Lower leg skin (tissue), 4 donors: ENCODE measurements at places on chromosomes 3 and 15. TPM values are rescaled to one million over a fixed set of nuclear protein-coding genes. Genes with fewer than 3 reads are reported as not detected.
A peak's percentile ranks its signal among the peaks of the same experiment; 100 is the strongest.

The GOLGA8O gene
- not detected for total RNA-seq

- no peak for DNase-seq
Measured at GRCh38 chr3:72411843-72412242, 436.4 kb downstream of the SHQ1 start.

The PDIA3 gene
- total RNA-seq: 107 TPM

The IDH3A gene
- total RNA-seq: 77.2 TPM

- DNase-seq: no peak
Measured at GRCh38 chr3:150868282-150868681, 37.0 kb downstream of the MINDY4B start.

DNA sequence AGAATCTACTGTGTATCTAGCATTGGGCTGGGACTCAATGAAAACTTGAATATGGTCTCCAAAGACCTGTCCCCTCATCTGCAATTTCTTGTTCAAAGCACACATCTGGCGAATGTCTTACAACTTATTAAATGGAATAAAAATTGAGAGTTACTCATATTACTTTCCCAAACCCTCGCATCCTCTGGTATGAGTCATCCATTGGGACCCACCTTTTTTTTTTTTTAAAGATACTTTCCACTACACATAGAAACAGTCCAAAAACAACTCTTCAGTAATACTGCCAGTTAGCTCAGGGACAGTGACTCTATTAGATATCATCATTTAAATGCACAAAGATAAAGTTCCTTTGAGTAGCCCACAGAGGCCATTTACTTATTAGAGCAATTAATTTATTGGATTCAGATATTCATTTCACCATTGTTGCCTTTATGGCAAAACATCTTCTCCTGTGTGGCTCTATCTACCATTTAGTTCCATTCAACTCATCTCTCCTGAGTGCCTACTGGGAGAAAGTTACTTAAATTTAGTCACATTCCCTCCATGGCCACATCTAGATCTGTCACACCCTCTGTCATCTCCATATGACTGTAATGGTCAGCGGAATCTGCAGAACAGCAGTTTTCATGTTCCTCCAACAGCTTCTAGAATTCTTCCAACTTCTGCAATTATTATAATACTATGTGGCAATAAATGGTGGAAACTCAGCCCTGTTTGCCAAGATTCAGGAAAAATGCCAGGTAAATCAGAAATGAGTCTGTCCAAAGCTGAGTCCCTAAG is 77.9 kb upstream of the ARHGEF3 start:
- no peak for DNase-seq

The GOLGA8N gene
- total RNA-seq: 6.7 TPM

- no peak for DNase-seq
Measured at GRCh38 chr15:25676070-25676469, 187.1 kb downstream of the ATP10A start.

- no peak for DNase-seq
Measured at GRCh38 chr3:70527026-70527425, 214.6 kb upstream of the MDFIC2 start.

DNA sequence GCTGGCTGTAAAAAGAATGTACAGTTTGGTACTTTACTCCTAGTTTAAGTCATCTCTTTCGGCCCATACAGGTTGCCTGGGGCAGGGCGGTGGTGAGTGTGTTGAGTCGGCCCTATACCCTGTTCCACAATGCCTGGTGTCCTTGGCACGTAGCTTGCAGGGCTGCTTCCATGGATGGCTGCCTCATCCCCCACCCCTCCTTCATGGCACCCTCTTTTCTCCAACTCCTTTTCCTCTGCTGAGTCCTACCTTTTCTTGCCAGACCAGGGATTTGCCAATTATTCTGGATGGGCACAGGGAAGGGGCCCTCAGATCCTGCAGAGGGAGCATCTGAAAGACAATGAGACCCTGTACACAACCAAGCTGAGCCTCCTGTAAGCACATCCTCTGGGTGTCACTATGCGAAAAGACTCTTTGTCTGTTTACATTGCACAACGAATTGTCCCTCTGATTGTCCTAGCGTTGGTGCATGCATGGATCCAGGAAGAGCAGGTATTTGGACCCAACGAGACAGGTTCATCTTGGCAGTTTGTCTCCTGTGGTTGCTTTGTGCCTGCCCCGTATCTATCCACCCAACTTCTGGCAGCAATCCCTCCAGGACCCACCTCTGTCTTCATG is 73.6 kb upstream of the CGNL1 start:
- DNase-seq: no peak

The REC114 gene
- total RNA-seq: not detected

DNA sequence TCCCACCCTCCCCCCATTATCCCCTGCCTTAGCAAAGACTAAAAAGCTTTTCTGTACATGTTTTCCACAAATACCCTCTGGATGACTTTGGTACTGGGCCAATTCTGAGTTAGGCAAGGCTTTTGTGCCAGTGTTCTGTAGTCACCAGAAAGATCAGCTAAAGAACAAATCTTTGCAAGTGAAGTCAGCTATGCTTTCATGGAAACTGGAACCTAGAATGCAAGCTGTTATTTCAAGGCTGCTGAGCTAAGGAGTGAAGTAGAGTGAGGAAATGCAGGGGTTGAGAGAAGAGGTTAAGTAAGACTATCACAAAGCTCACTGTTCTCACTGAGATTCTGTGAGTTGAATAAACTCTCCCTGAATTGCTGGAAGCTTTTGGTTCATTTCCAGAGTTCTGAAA is 107.8 kb upstream of the CNTN3 start:
- DNase-seq: no peak

DNA sequence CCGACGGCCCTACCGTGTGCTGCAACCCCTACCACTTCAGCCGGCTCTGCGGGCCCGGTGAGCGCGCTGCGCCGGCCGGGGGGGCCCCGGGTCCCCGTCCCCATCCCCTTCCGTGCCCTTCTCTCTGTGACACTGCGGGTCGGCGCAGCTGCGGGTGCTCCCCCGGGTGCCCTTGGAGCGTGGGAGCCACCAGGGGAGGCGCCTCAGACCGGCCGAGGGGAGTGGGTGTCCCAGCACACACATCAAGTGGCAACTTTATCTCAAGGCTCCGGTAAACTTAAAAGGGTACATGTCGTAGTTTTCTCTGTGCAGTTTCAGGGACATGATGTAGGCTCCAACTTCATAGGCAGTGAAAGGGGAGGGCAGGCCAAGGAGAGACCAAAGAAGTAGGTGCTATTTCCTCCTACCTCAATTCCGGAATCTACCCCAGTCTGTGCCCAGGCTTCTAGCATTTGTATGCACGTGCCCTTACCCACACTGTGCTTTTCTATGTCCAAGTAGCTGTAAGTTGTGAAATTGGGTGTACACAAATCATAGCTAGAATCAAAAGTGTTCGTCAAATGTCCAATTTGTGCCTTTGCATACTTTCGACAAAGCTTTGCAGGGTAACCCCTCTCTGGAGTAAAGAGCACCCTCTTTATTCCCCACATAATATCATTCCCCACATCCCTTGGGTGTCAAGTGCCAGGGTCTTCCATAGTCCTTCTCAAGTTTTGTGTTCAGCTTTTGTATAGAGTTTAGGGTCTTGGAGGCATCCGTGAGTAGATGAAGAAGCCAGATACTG is 2.2 kb downstream of the SMAD6 start:
- DNase-seq: no peak

The LYZL4 gene
- not detected for total RNA-seq

DNA sequence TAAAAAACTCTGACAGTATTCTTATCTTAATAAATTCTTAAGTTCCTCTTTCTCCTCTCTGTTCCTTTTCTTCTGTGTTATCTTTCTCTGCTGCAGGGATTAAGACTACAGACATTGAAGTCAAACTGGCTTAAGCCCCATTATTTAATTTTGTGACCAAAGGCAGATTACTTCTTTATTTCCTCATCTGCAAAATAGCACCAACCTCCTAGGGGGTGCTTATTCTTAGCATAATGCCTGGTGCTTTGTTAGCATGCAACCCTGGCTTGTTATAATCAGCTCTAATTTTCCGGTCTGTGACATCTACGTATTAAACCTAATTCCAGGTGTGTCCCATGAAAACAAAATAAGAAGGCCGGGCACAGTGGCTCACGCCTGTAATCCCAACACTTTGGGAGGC is 23.8 kb downstream of the SEMA6D start:
- DNase-seq: no peak

- no peak for DNase-seq
Measured at GRCh38 chr15:22959321-22960101, 20.7 kb downstream of the CYFIP1 start.

DNA sequence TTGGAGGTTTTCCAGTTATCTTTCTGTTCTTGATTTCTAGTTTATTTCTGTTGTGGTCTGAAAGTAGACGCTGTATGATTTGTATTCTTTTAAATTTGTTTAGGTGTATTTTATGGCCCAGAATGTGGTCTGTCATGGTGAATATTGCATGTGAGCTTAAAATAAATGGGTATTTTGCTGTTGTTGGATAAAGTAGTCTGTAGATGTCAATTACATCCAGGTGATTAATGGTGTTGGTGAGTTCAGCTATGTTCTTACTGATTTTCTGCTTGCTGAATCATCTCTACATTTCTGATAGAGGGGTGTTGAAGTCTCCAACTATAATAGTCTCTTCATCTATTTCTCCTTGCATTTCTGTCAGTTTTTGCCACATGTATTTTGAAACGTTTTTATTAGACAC is 383.3 kb upstream of the SGO1 start:
- no peak for DNase-seq

DNA sequence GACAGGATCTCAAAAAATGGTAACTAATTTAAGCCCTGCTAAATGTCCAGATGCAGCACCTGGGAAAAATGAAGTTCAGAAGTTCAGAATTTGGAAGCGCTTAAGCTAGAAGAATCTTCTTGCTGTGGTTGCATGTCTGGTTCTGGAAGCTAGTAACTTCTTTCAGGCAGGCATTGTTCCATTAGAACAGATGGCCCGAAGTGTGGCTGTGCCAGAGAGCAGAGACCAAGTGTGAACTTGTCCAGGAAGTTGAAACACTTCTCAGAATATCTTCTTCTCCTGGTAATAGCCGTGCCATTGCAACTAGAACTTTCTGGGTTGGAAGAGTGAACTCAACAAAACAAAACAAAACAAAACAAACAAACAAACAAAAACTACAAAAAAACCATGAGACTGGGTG is 80.0 kb downstream of the MITF start:
- peak; percentile 37 for DNase-seq

DNA sequence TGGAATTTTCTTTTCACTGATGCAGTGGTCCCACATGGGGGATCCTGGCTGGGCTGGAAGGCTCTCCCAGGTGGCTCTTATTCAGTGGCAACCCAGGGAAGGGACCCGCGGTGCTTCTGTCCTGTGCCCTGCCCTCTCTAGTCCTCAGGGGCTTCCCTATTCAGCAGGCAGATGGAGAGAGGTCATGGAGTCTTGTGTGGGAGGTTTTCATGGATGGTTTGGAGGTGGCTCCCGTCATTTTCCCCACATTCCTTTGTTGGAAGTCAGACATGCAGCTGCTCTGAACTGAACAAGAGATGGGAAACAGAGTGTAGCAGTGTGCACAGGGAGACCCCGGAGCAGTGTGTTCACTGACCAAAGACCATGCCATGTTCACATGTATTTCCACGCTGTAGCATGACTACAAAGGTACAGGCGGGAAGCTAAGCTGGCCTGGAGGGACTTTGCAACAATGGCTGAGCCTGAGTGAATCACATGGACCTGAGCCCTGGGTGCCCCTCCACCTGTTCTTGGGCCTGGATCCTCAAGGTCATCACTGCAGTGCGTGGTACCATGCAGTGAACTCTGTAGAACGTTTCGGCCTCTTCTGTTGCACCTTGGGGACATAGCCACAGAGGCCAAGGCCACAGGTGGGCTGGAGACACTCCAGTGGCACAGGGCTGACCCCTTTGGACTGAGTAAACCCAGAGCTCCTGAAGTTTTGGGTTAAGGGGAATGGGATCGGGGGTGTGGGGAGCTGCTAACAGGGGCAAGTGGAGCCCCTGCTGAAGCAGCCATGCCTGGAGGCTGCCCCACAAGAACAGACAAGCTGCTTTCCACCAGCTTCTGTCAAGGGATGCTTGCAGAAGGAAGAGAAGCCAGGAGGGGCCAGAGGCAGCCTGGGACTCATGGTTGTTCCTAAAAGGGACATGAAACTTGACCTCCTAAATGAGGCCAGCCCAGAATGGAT is 123.0 kb downstream of the ASB7 start:
- DNase-seq: peak; percentile 9
